ENCODE measurements at places on chromosomes 2 and 18. TPM values are rescaled to one million over a fixed set of nuclear protein-coding genes. Genes with fewer than 3 reads are reported as not detected.

DNA sequence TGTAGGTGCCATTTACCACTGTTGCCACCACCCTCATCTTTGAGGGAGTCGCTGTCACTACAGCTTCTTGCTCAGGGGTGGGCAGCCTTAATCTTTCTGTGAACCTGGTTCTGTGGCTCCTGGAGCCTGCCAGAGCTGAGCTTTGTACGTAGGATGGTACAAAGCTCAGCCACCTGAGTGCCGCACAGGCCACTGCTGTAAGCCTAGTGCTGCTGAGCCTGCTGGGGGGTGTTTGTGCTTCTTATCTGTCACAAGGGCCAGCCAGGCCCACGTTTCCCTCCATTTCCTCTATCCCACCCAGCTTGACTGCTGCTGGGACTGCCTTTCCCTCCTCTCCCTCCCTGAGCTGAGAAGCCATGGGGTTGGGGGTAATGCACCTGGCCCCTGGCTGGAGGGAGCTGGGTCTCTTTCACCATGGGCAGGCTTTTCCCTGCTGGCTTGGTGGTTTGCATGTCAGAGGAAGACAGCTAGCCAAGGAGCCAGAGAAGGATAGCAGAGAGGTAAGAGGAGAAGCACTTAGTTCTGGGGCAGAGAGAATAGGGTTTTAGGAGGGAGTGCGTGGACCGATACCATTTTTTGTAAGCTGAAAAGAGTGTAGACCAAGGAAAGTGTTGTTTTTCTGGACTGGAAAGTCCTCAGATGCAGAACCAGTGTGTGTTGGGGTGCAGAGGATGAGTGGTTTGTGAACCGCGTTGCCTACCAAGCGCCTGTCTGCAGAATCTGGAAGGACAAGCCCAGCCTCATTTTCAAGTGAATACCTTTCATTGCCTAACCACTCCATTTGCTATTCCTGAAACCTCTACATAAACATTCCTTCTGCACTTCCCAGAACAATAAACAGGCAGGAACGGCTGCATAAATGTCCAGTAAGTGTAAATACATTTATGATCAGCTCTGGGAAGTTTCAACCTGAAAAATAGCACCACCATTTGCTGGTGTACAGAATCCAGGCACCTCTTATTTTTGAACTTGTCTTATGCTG lies 45.1 kb upstream of the FHL2 start:
- DNase-seq, result no peak

DNA sequence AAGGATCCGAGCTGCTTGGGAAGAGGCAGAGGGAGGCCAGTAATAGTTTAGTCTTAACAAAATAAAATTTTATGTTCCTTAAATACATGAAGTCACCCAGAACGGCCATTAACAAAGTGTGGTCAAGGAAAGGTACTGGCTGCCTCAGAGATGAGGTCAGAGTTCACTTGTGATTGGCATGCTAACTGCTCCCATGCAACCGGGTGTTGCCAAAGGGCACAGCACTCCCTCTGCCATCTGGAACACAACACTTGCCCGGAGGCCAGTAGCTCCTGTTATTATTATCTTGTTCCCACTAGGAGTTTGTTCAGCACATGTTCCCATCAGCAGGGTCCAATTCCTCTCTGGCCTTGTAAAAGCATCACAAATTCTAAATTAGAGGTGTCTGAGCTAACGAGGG lies 207.0 kb downstream of the CYP26B1 start:
- DNase-seq, result peak; percentile 31

DNA sequence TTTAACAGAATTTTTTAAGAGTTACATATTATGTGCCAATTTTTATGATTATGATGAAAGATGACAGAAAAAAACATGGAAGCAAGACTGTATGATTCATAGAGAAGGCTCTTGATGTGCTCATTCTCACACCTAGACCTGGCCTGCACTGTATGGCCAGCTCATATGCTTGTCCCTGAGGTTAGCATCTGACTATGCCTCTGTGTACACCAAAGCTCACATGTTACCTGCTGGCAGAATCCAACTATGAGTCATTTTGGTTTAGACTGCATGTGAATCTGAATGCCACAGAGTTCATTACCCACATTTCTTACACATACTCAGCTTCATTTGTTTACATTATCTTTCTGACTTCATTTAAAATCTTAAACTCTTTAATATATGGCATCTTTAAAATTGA lies 139.0 kb downstream of the DSC3 start:
- DNase-seq, result no peak

GRCh38 chr2:122323927-122324326 lies 568.5 kb downstream of the TSN start:
- DNase-seq, result peak; percentile 50

DNA sequence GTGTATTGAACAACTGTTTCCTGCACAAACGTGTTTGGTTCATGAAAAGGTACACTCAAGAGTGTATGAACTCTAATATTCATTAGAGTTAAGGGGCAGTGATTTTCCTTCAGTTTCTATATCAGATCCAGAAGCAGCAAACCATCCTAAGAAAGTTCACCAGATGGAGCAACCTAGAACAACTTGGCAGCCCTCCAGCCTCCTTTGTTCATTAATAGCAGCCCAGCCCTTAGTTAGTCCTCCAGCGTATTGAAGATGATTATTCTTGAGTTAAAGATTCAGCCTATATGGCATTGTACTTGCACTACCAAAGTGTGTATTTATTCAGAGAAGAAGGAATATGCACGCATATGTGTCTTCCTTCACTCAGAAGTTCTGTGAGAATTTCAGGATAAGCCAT lies 365.5 kb downstream of the SETBP1 start:
- no peak for DNase-seq

GRCh38 chr2:187842978-187843847 lies 289.0 kb upstream of the TFPI start:
- DNase-seq, result no peak

DNA sequence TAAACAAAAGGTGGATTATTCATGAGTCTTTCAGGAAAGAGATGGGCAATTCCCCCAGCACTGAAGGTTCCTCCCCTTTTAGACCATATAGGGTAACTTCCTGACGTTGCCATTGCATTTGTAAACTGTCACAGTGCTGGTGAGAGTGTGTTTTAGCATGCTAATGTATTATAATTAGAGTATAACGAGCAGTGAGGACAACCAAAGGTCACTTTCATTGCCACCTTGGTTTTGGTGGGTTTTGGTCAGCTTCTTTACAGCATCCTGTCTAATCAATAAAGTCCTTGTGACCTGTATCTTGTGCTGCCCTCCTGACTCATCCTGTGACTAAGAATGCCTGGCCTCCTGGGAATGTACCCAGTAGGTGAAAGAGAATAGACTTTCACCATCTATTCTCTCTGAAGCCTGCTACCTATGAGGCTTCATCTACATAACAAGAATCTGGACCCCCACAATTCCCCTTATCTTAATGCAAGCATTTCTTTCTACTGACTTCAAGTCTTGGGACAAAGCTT lies 148.7 kb downstream of the CABLES1 start:
- DNase-seq, result no peak

- DNase-seq, result no peak
These were observed 807.4 kb upstream of the CRIM1 start for GRCh38 chr2:35548171-35548570.

DNA sequence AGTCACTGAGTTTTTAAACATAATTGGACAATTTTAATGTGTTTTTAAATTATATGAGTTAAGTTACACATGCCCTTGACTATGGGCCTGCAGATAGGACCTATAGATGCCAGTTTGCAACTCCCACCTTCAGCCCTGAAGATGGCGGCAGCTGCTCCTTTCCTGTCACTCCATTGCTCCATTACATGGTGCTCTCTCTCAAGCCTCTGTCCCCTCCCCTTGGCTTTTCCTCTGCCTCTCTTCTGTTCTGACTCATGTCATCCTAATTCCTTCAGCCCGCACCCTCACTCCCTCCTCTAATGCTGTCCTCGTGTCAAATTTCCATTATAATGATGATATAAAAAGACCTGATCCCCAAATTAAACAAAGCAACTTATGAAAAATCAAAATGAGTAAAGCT lies 133.7 kb upstream of the HNRNPA3 start:
- no peak for DNase-seq

DNA sequence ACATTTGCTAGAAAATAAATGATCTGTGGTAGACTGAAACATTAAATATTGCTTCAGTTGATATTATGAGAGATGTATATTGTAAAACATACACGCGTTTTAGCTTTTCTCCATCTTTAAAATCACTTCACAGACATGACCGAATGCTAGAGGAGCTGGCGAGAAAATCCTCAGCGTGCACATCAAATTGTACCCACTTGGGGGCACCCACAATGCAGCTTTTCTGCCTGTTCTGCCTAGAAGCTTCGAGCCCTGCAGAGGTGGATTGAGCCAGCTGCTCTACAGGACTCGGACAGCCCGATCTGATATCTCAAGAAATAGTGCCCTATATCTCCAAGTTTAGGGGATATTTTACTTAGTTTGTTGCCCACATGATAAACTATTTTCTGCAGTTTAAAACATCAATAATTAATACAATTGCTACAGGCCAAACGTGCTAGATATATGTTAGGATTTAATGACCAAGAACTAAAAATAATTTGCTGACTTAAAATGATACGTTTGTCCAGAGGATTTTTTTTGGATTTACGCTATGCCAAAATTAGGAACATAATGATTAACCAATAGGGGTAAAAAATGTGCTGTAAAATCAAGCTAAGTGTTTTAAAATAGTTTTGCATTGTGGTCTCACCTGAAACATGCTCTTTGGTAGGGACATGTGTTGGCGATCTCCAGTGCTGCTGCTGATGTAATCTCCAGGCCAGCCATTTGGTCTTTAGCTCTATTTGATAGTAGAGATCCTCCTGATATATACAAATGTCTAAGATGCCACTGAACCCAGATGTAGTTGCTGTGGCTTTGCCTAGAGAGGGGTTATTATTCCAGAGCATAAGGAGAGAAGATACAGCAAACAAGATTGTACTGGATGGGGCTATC lies 22.3 kb upstream of the ATP5MC3 start:
- DNase-seq, result no peak

DNA sequence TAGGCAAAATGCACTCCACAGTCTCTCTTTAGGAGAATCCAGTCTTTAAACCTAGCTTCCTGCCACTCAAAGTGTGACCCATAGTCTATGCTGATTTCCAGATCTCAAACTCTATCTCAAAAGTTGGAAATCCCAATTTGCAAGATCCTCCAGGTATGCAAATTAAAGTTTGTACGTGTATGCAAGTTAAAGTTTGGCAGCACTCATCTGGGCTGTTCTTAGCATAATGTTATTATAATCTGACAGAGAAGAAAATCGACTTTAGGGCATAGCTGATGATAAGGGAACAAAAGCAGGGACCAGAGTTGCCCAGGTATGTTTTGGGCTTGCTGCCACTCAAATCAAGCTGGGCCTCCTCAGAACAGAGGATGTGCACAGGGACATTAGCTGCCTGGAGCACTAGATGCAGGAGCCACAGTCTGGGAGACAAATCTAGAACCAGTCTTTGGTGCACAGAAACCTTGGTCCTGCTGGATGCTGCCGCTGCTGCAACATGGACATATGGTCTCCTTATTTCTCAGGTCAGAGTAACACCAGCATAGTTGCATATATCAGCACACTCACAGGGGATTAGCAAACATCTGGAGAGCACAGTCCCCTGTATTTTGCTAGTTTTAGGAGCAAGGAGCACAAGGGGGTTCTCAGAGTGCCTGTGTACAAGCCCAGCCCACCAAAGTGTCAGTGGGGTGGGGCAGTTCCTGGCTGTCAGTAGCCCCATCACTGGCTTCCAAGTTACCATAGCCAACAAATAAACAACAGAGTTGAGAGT lies 242.6 kb downstream of the TTC32 start:
- no peak for DNase-seq

- peak; percentile 74 for DNase-seq
These were observed 77.5 kb upstream of the TCF4 start for GRCh38 chr18:55665506-55665905.

- no peak for DNase-seq
These were observed 41.9 kb downstream of the CDC42EP3 start for GRCh38 chr2:37629529-37629928.

GRCh38 chr2:10345126-10345525 lies 42.4 kb downstream of the HPCAL1 start:
- no peak for DNase-seq

- no peak for DNase-seq
These were observed 141.8 kb downstream of the ACKR3 start for GRCh38 chr2:236711440-236711839.

- peak; percentile 75 for DNase-seq
These were observed 5.9 kb downstream of the SCYGR3 start for GRCh38 chr2:227608561-227609338.

DNA sequence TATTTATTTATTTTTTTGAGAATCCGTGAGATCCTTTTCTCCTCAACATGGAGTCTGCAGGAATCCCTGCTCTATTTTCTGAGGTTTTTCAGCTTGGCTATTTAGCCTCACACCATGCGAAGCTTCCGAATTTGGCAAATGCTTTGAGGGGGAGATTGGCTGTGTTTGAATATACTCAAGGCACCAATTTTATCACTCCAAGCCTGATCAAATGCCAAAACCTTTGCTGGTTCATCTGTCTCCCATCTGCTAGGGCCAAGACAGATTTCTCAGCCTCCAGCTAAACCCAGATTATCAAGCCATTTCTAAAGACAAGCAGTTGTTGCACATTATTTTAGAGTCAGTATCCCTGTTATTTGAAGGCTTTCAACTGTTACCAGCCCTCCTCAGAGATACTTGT lies 295.7 kb downstream of the XIRP2 start:
- DNase-seq, result no peak

TUBB6 gene
- 1,345 TPM for total RNA-seq

HK2 gene
- 2.2 TPM for total RNA-seq

SRD5A2 gene
- total RNA-seq, result not detected

LRATD1 gene
- total RNA-seq, result 11.2 TPM

EPHA4 gene
- total RNA-seq, result 15.4 TPM

TLX2 gene
- not detected for total RNA-seq

ONECUT2 gene
- under 0.01 TPM for total RNA-seq

PTRHD1 gene
- 19.5 TPM for total RNA-seq

GKN1 gene
- total RNA-seq, result not detected

PID1 gene
- total RNA-seq, result 48.2 TPM

Data from esophagus muscularis mucosa (tissue), 4 donors.